ENCODE measurements at places on chromosomes 1 and 21.

- peak; percentile 13 for DNase-seq
These were observed 23.7 kb upstream of the PLCH2 start for GRCh38 chr1:2452201-2452931.

- peak; percentile 80 for DNase-seq
These were observed 71.4 kb downstream of the DIRAS3 start for GRCh38 chr1:67978890-67979516.

DNA sequence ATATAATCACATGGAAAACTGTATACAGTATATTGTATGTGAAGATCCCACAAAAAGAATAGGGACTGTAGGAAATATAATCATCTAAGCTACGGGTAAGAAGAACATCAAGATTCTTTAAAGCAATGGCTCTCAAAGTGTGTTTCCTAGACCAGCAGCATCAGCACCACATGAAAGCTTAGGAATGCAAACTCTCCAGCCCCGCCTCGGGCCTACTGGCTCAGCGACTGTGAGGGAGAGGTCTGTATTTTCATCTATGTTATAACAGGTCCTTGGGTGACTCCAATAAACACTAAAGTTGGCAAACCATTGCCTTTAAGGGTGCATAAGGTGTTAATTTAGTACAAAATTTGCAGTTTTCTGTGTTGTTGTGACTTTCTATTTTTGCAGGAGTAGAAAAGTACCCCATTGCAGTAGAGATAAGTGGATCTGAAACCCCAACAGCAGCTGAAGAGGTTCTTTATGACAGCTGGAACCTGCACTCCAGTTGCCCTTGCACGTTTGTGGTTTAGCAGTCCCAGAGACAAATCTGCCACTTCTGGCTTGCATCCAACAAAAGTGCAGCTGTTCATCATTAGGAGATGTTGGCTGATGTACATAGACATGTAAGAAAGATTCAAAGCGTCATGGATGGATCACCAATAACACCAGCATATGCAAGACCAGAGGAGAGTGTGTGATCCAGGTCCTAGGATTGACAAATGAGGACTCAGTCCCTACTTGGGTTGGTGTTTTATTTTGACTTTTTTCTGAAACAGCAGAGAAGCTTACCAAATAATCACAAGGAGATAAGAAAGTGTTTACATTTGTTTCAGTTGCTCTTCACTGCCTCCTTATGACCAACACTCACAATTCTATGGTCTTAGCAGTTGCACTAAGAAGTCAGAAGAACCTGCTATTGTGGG lies 15.9 kb upstream of the IFNAR1 start:
- peak; percentile 61 for DNase-seq

GRCh38 chr1:176541663-176542062 lies 78.7 kb downstream of the PAPPA2 start:
- DNase-seq = peak; percentile 6

- DNase-seq = no peak
These were observed 587 bp downstream of the NKAIN1 start for GRCh38 chr1:31238986-31239613.

GRCh38 chr1:228953207-228953606 lies 217.9 kb downstream of the RHOU start:
- DNase-seq = no peak

GRCh38 chr1:61914823-61915482 lies 172.7 kb downstream of the PATJ start:
- DNase-seq = no peak

- DNase-seq = no peak
These were observed 64.4 kb downstream of the KCNT2 start for GRCh38 chr1:196543833-196544232.

DNA sequence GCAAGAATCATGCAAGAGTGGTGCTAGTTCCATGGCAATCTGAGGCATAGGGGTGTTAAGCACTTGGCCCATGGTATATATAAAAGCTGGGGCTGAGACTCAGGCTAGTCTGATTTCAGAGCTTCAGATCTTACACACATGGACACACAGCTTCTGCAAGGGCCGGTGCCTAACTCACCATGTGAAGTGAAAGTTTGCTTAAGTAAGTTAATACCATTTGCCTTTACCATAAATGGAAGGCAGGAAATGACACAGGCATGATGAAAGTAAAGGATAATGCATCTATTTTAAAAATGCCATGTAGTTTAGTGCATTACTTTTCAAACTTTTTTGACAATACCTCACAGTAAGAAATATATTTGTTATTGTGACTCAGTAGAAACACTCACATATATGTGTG lies 122.6 kb downstream of the KCNJ6 start:
- peak; percentile 59 for DNase-seq

- DNase-seq = peak; percentile 79
These were observed 17.4 kb downstream of the TNFRSF1B start for GRCh38 chr1:12184008-12184681.

- peak; percentile 99 for DNase-seq
These were observed 98.0 kb upstream of the C1orf105 start for GRCh38 chr1:172322219-172323061.

DNA sequence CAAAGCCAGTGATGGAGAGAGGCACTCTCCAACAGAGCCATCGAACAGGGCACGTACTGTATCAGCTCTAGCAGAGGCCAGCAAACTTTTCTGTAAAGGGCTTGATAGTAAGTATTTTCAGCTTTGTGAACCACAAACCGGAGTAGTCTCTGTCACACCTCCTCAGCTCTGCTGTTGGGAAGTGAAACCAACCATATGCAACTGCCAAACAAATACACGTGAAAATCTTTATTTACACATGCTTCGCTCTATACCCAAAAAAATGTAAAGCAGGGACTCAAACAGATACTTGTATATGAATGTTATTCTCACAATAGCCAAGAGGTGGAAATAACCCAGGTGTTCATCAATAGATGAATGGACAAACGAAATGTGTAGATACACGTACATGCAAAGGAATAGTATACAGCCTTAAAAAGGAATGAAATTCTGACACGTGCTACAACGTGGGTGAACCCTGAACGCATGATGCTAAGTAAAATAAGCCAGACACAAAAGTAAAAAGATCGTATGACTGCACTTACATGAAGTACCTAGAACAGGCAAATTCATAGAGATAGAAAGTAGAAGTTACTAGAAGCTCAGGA lies 39.0 kb downstream of the SETD4 start:
- no peak for DNase-seq

GRCh38 chr1:116760487-116760886 lies 6.3 kb downstream of the CD2 start:
- no peak for DNase-seq

- DNase-seq = peak; percentile 48
These were observed 244.7 kb downstream of the SIPA1L2 start for GRCh38 chr1:232385221-232385620.

GRCh38 chr1:55402142-55402541 lies 187.0 kb upstream of the USP24 start:
- DNase-seq = peak; percentile 73

DNA sequence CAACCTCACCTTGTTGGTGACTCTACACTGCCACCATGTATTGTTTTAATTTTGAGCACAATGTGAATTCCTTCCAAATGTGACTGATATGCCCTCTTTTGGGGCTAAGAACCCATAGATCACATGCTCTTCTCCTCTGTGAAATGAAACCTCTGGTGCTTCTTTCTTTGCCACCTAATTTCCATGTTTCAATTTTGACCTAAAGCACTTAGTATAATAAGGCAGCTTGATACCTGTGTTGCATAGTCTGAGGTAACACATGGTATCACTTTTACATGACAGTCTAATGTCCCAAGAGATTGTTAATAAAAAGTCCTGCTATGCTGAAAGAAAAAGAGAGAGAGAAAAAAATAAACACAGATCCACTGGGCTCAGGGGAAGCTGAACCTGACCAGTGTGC lies 24.2 kb downstream of the CLEC20A start:
- DNase-seq = no peak

DNA sequence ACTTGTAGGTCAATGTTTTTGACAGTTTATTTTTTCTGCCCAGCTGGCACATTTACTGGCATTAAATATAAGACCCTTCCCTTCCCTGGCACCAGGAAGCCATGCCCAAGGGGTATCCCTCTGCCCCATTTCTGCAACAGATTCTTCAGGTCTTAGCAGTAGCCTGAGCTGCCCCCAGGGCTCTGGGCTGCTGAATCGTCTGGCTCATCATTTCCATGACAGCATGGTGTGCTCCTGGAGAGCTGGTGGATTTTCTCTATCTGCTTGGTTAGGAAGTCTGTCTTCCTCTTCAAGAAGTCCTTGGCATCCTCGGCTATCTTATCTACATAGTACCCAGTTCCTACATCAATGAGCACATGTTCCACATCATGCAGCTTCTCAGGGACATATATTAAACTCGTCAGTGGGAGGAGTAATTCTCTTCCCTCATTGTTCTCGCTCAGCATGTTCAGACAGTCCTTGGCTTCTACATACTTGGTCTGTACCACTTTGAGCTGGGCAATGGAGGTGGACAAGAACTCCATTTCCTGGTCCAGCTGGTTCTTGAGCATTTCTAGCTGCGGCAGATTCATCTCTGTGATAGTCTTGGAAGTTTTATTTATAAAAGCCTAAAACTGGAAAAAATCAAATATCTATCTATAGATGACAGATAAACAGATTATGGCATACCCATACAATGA lies 23.5 kb downstream of the MIA3 start:
- DNase-seq = no peak

DNA sequence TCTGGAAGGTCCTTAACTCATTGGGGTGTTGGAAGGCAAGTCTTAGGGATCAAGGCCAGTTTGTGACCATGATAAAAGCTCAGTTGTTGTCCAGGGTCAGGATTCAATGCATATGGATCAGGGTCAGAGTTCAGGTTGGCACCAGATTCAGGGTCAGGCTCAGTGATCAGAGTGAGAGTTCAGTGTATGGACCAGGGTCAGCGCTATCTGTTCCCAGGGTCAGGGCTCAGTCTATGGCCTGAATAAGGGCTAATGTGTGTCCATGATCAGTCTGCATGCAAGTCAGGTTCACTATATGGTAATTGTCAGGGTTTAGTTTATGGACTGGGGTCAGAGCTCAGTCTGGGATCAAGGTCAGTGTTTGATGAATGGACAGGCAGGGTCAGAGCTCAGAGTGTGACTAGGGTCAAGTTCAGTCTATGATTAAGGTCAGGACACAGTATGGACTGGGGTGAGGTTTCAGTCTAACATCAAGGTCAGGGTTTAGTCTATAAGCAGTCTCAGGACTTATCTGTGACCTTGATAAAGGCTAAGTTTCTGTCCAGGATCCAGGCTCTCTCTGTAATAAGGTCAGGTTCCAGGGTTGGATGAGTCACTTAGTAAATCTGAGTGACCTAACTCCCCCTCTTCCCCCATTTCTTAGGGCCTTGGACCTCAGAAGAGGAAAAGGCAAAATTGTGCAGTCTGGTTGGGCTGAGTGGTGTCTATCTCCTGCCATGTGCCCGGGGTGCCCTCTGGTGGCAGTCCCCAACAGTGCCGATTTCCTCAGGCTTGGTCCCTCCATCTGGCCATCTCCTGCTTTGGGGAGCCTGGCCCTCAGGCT lies 23.8 kb downstream of the KNCN start:
- peak; percentile 62 for DNase-seq
